CD4-positive, alpha-beta T cell treated with Interleukin-15 for 4 hours (primary cell): ENCODE measurements at places on chromosomes 3 and 15.

- DNase-seq = no peak
Observed at GRCh38 chr3:23565041-23565775, 240.5 kb upstream of the UBE2E1 start.

- no peak for DNase-seq
Observed at GRCh38 chr15:33982516-33982915, 14.2 kb downstream of the CHRM5 start.

DNA sequence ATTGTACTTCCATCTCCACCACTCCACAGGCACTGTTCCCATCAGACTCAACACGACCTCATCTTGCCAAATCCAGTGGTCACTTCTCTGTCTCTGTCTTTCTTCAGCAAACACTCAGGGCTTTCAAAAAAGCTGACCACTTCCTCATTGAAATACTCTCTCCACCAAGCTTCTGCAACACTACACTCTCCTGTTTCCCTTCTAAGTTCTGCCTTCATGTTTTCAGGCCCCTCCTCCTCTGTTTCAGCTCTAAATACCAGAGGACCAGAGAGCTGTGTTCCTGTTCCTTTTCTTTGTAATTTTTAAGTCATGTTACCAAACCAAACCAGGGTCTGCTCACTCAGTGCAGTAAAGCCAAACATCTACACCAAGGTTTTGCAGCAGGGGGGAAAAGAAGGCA, 33.8 kb upstream of the ACP3 start:
- no peak for DNase-seq

DNA sequence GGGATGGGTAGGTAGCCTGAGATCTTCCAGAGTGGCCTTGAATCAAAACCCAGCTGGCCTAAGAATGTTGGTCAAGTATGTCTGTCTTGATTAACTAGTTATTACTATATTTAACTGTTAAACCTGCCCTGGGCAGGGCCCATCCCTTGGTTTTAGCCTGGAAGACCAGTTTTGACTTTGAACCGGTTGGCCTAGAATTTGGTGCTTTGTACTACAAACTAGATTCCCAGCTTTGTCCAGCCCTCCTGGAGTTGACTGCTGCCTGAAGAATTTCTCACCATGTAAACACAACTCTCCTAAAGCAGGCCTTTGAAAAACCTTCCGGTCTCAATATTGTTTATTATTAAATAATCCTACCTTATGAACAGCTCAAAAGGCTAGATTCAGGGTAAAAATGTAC, 16.0 kb downstream of the C15orf62 start:
- no peak for DNase-seq

GRCh38 chr15:86362555-86362954, 282.9 kb downstream of the AGBL1 start:
- no peak for DNase-seq

DNA sequence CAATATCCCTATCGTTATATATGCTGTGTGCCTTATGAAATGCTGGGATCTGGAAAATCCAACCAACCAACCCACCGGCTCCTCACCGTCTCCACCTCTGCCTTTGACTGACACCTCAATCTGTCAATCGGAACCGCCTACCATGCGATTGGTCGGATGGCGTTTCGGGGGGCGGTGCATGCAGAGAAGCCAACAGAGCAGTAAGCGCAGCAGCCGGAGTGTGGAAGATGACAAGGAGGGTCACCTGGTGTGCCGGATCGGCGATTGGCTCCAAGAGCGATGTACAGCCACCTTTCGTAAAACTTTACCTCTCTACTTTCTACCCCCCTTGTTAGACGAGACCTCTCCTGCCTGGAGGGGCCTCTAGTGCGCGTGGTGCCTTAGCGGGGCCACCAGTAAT, 6.3 kb downstream of the CLK3 start:
- DNase-seq = no peak

DNA sequence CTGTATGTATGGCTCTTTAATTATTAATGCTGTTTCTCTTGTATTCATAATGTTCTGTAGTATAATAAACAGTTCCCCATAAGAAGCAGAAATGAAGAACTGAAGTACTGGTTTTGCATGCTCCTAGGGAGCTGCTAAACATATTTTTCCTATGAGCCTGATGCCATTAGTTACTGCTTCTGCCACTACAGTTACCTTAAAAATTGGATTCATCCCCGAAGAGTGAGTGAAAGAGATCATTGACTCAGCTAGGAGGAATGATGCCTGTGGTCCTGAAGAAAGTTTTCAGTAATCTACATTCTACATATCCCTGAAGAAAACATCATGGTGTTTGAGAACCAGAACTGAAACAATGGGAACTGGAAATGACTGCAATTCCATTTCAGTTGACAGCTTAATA, 37.1 kb upstream of the ST3GAL6 start:
- DNase-seq = no peak

- no peak for DNase-seq
Observed at GRCh38 chr3:23840521-23840920, 34.8 kb downstream of the UBE2E1 start.

- no peak for DNase-seq
Observed at GRCh38 chr15:57637846-57638245, 46.1 kb downstream of the MYZAP start.

GRCh38 chr3:25768851-25769250, 14.4 kb downstream of the NGLY1 start:
- no peak for DNase-seq

GRCh38 chr15:33309602-33310276, 1.0 kb upstream of the RYR3 start:
- no peak for DNase-seq

GRCh38 chr3:119831941-119832371, 50.1 kb downstream of the NR1I2 start:
- DNase-seq = no peak

DNA sequence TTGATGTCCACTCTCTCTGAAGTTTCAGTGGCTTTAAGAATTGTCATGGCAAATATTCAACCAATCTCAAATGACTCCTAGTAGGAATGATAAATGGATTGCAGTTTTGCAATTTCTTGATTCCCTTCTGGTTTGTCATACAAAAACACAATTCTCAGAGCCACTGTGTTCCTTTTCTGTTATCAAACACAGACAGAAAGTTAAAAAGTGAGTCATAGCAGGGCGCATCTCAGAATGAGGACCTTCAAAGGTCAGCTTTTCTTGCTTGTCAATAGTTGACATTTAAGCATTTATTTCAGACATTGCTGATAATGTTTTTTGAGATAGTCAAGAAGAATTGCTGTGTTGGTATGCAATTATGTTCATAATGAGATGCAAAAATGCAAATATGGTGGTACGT, 405.9 kb downstream of the NR2F2 start:
- DNase-seq = no peak
